Diencephalon (tissue), 1 donor: ENCODE measurements at places on chromosomes 5 and 9. TPM values are rescaled to one million over a fixed set of nuclear protein-coding genes. Genes with fewer than 3 reads are reported as not detected.

Gene ADAMTSL2
- 6.0 TPM for total RNA-seq

Gene IFNK
- not detected for total RNA-seq

Gene PCDHGA2
- total RNA-seq: 8.5 TPM

Gene PCDHGB4
- 14.8 TPM for total RNA-seq

Gene RLN2
- 1.4 TPM for total RNA-seq

Gene CNTNAP3
- total RNA-seq: 30.7 TPM

Gene GABRB2
- 117 TPM for total RNA-seq

Gene OTULINL
- total RNA-seq: 14.1 TPM

Gene STKLD1
- 3.0 TPM for total RNA-seq

Gene CLIC3
- not detected for total RNA-seq

Gene PCDHA7
- total RNA-seq: 15.2 TPM

Gene LCN10
- not detected for total RNA-seq

Gene PLAC8L1
- total RNA-seq: 0.69 TPM

Gene KIF3A
- 136 TPM for total RNA-seq

Gene ABCA2
- total RNA-seq: 36.4 TPM

Gene SLC6A18
- total RNA-seq: not detected

Gene KIF20A
- 7.6 TPM for total RNA-seq

Gene HTR4
- 5.5 TPM for total RNA-seq

Gene C5orf58
- total RNA-seq: not detected

Gene N4BP3
- total RNA-seq: 12.5 TPM

Gene HAVCR1
- total RNA-seq: 0.23 TPM

Gene EQTN
- 1.4 TPM for total RNA-seq

Gene GABRA1
- total RNA-seq: 76.6 TPM

Gene ZNF782
- total RNA-seq: 27.2 TPM

Gene NTRK2
- total RNA-seq: 272 TPM

Gene FBP2
- total RNA-seq: 0.23 TPM

Gene CRAT
- 31.1 TPM for total RNA-seq

Gene TMEM203
- total RNA-seq: 38.8 TPM

Gene SOX30
- total RNA-seq: not detected

Gene SLC36A3
- total RNA-seq: not detected

Gene CORO2A
- total RNA-seq: 7.6 TPM

Gene YIPF5
- total RNA-seq: 65.7 TPM

Gene SPEF2
- total RNA-seq: 27.5 TPM
